Femur (tissue), 1 donor: ENCODE measurements at places on chromosomes 3 and 15.

DNA sequence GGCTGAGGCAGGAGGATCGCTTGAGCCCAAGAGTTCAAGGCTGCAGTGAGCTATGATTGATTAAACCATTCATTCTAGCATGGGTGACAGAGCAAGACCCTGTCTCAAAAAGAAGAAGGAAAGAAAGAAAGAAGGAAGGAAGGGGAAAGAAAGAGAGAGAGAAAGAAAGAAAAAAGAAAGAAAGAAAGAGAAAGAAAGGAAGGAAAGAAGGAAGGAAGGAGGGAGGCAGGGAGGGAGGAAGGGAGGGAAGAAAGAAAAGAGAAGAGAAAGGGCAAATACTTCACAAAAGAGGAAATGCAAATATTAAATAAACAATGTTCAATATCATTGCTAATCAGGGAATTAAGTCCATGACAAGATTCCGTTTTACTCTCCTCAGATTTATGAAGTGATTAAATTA is 4.0 kb upstream of the KIF7 start:
- DNase-seq, result no peak

DNA sequence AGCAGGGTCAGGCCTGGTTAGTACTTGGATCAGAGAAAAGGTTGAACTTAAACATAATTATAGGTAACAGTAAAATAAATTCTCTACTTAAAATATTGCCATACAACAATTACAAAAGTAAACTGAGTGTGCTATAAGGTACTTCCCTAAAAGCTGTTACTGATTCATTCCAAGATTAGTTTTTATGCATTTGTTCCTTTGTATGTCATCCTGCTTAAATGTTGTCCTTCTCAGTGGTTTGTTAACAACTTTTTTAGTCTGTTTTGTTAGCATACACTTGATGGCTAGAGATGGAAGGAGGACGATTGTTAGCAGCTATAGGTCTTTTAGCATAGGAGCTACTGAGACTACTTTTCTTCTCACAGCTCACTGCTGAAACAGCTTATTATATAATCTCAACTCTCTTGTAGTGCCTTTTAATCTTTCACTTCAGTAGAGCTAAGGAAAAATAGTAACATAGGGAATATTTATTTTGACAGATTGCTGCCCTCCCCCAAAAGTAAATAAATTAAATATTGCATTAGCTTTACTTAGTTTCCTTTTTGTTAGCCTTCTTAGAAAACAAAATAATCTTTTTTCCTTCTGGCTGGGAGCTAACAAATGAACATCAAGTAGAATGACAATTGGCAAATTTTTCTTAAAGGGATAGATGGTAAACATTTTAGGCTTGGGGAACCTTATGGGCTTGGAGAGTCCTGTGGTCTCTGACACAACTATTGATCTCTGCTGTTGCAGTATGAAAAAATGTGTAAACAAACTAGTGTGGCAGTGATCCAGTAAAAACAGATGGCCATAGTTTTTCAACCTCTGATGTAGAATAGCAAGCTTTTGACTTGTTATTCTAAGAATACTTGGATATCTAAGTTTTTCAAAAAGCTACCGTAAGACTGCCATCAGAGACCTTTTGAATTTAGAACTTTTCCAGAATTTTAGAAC is 39.5 kb downstream of the USP8 start:
- DNase-seq, result no peak

- DNase-seq, result no peak
These were observed 386.3 kb upstream of the NR2F2 start for GRCh38 chr15:95944193-95944592.

- DNase-seq, result no peak
These were observed 5.5 kb upstream of the CLN6 start for GRCh38 chr15:68235022-68235421.

- no peak for DNase-seq
These were observed 282.9 kb upstream of the COL8A1 start for GRCh38 chr3:99355465-99355864.

DNA sequence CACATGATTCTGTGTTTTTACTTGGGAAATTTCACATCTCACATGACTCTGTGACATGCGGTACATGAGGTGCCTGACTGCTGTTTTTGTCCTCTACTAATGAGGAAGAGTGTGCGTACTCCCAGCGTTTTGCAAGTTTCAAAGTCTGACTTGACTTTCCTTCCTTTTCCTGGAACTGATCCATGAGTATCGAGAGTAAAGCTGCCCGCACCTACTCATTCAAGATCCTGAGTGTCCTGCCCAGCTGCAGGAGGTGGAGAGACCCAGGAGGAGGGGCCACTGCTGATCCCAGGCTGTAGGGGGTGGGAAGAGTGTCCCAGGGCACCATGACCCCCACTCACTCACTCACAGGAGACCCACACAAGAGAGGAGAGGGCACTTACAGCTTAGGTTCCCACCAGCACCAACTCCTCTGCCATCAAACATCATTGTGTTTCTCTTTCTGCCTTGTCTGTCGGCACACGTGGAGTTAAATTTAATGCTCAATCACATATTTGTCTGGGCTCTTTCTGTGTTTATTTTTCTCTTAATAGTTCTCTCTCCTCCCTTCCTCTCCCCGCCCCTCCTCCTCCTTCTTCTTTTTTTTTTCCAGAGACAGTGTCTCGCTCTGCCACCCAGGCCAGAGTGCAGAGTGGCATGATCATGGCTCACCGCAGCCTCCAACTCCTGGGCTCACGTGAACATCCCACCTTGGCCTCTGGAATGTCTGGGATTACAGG is 1.4 kb downstream of the CCR5AS start:
- no peak for DNase-seq

DNA sequence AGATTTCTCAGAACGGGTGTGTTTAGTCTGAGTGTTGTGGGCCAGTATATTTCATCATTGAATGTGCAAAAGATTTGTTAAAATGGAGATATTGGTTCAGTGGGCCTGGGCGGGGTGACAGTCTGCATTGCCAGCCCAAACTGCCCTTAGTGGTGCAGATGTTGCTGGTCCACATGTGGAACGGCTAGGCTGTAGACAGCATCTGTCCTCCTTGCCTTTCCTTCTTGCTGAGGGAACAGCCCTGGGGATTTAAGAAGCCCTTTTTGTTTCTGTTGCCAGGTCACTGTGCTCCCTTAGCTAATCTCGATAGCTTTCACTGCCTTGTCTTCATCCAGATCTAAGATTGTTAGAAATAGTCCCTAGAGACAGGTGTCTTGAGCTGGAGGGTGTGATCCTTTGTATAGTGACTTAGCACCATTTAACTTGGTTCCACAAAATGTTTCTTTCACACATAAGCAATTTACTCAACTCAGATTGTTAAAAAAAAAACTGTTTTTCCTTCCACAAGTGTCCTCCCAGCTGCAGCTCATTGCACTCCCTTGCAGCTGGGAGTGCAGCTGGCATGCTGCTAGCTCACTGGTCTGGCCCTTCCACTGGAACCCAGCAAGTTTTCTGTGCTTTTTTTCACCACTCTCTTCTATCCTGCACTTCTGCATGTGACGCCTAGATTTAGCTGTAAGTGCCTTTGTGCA is 37.5 kb downstream of the GAP43 start:
- peak; percentile 71 for DNase-seq

DNA sequence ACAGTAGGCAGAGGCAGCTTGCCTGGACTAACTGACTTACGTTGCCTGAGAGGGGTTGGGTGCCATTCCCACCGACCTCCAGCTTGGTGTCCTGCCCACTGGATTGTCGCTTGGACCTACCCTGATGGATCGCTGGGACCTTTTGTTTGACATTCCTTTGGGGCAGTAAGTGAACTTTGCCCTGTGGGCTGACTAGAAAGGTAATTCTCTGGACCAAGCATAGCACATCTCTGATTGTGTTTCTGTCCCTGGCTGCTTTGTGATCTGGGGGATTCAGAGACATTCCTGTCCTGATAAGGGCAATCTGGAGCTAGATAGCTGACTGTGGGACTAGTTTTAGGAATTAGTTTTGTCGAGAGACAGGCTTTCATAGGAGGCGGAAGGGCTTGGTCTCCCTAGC is 19.5 kb upstream of the IFT57 start:
- no peak for DNase-seq

DNA sequence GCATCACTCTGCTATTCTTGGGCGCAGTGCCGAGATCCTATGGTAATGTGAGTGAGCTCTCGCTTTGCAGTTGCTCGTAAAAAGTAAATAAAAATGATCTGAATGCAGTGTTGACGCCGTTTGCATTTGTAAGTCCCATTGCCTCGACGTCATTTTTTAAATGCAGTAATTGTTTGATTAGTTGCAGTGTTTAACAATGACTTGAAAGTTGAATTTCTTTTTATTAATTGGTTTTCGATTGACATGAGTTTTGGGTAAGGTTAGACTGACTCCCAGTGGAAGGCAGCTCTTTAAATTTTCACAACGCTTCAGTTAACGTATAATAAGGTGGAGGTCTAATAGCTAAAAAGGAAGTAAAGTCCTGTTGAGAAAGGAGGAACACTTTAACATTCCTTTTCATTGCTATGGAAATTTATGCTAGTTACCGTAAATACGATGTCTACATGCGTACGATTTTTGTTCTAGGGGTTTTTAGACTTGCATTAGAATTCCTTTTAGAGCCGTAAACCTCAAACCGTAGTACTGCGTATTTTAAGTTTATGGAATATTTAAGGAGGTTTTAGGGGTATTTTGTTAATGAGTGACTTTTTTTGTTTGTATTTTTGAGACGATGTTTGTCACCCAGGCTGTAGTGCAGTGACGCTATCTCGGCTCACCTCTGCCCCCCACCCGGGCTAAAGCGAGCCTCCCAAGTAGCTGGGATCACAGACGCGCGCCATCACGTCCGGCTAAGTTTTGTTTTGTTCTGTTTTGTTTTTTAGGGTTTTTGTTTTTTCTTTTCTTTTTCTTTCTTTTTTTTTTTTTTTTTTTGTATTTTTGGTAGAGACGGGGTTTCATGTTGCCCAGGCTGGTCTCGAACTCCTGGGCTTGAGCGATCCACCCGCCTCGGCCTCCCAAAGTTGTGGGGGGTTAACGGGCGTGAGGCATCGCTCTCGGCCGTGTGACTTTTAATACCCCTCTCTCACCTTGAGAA is 1.4 kb downstream of the MORF4L1 start:
- no peak for DNase-seq

DNA sequence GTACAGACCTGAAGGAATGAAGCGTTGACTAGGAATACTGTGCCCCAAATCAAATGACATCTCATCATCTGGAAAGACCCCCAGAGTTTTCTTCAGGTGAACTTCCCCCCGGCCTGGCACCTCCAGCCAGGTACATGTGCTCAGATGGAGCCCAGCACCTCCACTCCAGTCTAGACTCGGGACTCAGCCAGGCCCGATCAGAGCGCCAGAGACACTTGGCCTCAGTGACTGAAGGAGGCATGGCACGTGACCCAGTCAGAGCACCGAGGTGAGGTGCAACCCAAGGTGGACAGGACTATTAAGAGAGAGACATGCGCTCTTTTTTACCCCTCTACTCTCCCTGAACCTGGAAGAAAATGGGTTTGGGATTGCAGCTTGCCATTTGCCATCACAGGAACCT is 48.5 kb downstream of the CD47 start:
- DNase-seq, result no peak

GRCh38 chr3:94460931-94461330 is 398.1 kb downstream of the NSUN3 start:
- DNase-seq, result no peak

DNA sequence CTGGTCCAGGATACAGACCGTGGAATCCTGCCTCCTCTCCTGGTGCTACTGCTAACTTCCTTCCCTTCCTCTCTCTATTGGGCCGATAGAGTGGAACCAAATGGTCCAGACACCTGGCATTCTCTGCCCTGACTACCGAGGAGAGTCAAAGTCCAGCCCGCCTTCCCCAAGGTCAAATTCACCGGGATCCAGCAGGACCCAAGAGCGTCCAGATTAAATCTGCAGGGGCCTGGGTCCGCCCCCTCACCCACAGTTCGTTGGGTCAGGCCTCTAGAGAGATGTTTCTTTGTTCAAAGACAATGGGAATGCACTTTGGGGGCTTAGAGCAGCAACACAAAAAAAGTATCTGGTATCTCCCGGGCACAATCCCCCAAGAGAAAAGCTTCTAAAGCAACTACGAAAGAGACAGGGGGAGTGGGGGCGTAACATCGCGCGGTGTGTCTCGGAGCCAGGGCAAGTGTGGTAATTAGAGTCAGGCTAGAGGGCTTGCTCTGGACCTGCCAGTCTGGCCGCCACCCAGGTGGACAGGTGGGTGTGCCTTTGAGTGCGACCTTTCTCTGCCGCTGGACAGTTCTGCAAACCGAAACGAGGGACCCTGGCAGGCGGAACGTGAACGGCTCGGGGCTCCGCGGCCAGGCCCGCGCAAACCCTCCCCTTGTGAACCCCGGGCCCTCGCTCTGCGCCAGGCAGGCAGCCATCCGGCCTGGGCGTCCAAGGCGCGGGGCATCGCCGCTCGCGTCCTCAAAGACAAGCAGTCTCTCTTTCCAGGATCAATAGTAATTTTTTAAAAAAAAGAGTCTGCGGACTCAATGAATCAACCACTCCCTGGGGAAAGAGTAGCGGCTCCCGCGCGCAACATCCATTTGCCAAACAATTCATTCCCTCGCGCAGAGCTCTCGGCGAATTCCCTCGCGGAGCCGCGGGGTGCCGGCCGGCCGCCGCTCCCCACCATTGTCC is 806 bp downstream of the KLHL25 start:
- peak; percentile 53 for DNase-seq

GRCh38 chr3:181773921-181774320 is 62.2 kb downstream of the SOX2 start:
- no peak for DNase-seq

- DNase-seq, result no peak
These were observed 61.5 kb downstream of the IQSEC1 start for GRCh38 chr3:13011573-13012220.

DNA sequence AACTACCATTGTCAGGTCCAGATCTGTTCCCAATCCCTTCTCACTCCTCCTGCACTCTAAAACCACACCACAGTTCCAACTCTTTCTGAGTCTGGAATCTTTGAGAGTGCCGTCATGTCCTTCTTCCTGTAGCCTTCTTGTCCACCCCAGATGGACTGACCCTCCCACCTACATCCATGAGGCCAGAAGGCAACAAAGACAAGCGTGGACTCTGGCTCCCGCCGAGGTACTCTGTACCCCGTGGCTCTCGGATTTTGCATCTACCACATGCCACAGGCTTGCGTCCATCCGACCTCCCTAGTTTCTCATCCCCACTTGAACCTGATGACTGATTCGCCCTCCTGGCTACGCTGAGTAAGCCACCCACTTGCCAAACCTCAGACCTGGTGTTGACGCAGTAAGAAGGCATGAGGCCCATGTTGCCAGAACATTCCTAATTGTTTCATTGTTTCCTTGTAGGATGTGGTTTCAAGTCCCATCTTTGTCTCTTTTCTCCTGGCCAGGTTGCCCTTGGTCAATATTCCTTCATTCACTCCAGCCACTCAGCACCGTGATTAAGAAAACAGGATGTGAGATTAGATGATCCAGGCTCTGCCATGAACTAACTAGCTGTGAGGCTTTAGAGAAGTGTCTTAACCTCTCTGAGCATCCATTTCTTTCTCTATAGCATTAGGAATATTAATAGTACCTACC is 1.1 kb upstream of the ZBTB38 start:
- no peak for DNase-seq

- DNase-seq, result no peak
These were observed 775.9 kb downstream of the AGBL1 start for GRCh38 chr15:86855307-86856291.

DNA sequence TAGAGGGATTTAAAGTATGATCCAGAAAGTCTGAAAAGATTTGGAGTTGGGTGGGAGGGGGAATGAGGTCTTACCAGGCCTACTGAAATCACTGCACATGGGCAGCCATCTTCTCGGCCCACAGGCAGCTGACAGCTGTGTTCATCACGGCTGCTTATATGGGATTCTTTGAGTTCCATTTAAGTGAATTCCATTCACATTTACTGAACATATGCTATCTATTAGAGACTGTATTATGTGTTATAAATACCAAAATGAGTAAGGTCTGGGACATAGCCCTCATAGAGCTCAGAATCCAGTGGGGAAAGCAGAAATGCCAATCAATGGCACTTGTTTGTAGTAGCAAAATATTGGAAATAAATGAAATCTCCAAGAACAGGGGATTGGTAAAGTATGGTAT is 91.1 kb downstream of the TRIM42 start:
- DNase-seq, result no peak
